ENCODE measurements at places on chromosomes 2 and 18. TPM values are rescaled to one million over a fixed set of nuclear protein-coding genes. Genes with fewer than 3 reads are reported as not detected.

The POU3F3 gene
- not detected for total RNA-seq

DNA sequence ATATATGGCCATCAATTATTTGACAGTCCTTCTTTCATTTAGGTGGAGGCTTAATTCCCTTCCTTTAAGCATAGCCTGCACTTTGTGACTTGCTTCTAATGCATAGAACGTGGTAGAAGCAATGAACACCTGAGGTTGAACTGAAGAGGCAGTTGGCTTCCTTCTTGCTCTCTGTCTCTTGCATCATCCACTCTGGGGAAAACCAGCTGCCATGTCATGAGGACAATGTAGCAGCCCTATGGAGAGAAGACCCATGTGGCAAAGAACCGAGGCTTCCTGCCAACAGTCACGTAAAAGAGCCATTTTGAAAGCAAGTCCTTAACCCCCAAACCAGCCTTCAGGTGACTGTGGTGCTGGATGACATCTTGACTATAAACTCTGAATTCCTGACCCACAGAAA is 46.8 kb downstream of the ATOH8 start:
- no peak for DNase-seq

- no peak for DNase-seq
Measured at GRCh38 chr2:28338046-28338817, 54.4 kb upstream of the FOSL2 start.

- no peak for DNase-seq
Measured at GRCh38 chr2:76307495-76307894, 596.8 kb upstream of the GCFC2 start.

- DNase-seq = no peak
Measured at GRCh38 chr18:13616041-13616440, 110.3 kb downstream of the FAM210A start.

DNA sequence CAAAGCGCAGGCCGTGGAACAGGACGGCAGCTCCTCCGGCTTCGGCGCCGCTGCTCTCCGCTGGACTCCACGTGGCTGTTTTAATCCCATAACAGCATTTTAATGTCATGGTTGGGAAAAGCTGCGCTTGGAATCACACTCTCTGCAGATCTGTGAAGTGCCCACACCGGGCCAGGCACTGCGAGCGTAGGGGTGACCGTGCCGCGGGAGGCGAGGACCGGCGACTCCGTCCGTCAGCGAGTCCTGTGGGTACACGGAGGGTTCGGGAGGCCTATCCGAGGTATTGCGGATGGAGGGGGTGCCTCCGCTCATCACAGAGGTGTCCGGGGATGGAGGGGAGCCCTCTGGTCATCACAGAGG is 198.0 kb upstream of the SALL3 start:
- no peak for DNase-seq

DNA sequence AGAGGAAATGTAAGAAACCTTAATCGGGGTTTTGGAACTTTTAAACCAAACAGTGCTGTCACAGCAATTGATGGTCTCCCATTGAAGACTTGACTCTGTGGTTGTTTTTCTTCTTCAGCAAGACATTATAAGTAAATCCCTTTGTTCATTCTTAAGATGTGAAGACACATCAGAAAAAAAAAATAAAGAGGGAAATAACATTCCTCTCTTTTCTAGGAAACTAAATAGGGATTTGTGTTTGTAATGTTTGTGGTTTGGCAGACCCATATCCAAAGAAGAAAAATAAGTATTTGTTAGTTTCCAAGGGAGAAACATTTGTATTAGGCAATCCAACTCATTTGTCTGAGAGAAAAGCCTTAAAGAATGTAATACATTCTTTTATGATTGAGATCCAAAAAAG is 359.9 kb downstream of the DSC3 start:
- no peak for DNase-seq

GRCh38 chr2:25602333-25602723 is 71.0 kb downstream of the DTNB start:
- no peak for DNase-seq

GRCh38 chr2:181977661-181978350 is 7.8 kb upstream of the PPP1R1C start:
- no peak for DNase-seq

DNA sequence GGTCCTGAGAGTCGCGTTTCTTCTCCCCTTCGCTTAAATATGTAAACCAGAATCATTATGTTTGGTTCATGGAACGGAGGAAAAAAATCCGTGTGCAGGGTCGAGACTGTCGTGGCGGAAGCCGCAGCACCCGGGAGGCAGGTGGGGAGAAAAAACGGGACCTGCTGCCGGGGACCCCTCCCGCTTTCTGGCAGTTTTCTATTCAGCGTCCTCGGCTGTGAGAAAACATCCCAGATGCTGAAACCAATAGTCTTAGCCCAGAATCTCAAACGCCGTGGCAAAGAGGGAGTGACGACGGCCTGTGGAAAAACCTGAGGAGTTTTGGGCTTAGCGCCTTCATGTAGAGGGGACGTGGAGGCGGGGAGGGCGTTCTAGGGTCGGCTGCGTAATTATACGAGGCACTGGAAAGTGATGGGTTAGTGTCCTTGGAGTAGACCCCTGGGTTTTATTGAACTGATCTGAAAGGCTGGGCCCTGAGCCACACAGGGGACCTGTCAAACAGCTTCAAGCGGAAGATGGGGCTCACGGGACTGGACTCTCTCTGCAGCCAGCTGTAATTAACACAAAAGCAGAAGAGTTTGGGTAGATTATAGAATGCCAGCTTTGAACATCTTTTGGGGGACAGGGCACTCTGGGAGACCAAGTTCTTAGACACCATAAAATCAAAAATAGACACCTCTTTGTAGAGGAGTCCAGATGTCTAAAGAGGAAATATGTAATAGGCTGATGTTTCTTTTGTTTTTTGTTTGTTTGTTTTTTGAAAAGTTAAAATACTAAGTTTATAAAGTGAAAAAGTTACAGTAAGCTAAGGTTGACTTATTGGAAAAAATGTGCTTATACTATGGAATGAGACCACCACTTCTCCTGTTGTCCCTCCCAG is 834 bp upstream of the BUB1 start:
- DNase-seq = peak; percentile 52

- peak; percentile 39 for DNase-seq
Measured at GRCh38 chr2:240965296-240965904, 33.0 kb upstream of the SNED1 start.

Measured in mesothelial cell of epicardium (in vitro differentiated cells).